Activated naive CD8-positive, alpha-beta T cell treated with anti-CD3 and anti-CD28 coated beads, Interleukin-2, amount 50 U/mL, for 16 hours (primary cell): ENCODE measurements at places on chromosomes 3 and 15.

- DNase-seq = no peak
These were observed 9.0 kb upstream of the TSC22D2 start for GRCh38 chr3:150399060-150399459.

DNA sequence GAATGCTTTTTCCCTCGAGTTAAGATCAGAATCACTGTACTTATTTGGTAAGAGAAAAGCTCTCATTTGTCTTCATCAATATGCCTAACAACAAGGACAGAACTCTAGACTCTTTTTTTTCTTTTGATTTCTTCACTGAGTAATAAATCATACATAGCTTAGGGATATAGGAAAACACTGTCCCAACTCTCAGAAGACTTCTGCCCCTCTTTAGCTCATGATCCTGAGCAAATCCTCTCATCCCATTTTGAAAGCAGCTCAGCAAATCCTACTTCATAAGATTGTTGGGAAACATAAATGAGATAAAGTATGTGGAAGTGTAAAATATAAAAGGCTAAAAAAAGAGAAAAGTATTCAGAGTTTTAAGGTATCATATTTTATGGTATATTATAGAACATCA, 141.7 kb downstream of the ATP8B4 start:
- no peak for DNase-seq

DNA sequence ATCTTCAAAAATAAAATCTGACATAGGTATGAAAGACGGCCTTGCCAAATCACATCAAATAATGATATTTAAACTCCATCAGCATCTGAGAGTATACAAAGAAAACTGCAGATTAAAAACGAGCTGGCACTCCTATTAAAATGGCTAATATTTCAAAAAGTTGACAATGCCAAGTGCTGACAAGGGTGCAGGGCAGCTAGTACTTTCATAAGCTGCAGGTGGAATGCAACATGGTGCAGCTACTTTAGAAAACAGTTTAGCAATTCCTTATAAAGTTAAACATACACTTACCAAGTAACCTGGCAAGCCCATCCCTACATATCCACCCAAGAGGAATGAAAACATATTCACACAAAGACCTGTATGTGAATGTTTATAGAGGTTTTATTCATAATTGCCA, 23.0 kb downstream of the TBC1D2B start:
- no peak for DNase-seq

- no peak for DNase-seq
These were observed 755.2 kb downstream of the NR2F2 start for GRCh38 chr15:97085731-97086130.
